ENCODE measurements at places on chromosomes 4 and X.

DNA sequence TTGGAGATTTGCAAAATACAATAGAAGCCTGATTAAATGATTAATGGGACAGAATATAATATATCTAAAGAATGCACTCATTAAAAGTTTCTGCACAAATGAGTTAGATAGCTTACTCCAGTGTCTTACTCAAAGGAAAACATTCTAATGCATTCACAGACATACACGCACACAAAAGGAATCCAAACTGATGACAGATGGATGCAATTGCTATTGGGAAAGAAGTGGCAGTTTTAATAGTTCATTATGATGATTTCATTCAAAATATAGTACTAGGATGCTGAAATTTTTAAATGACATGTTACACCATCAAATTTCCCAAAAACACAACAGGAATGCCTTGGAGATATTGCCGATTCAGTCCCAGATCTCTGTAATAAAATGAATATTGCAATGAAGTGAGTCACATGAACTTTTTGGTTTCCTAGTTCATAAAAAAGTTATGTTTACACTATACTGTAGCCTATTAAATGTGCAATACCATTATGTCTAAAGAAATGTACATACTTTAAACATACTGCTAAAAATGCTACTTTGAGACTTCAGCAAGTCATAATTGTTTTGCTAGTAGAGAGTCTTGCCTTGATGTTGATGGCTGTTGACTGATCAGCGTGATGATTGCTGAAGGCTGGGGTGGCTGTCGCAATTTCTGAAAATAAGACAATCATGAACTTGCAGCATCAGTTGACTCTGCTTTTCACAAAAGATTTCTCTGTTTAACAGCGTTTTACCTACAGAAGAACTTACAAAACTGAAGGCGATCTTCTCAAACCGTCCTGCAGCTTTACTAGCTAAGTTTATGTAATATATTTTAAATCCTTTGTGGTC lies 45.6 kb downstream of the BBS12 start:
- DNase-seq: no peak

GRCh38 chr4:143083756-143084472 lies 100.8 kb upstream of the USP38 start:
- no peak for DNase-seq

- no peak for DNase-seq
Observed at GRCh38 chr4:52248820-52249219, 197.7 kb downstream of the SPATA18 start.

GRCh38 chr4:74656596-74656995 lies 137.7 kb downstream of the BTC start:
- no peak for DNase-seq

GRCh38 chr4:8594097-8595038 lies 1.8 kb downstream of the CPZ start:
- DNase-seq: no peak

DNA sequence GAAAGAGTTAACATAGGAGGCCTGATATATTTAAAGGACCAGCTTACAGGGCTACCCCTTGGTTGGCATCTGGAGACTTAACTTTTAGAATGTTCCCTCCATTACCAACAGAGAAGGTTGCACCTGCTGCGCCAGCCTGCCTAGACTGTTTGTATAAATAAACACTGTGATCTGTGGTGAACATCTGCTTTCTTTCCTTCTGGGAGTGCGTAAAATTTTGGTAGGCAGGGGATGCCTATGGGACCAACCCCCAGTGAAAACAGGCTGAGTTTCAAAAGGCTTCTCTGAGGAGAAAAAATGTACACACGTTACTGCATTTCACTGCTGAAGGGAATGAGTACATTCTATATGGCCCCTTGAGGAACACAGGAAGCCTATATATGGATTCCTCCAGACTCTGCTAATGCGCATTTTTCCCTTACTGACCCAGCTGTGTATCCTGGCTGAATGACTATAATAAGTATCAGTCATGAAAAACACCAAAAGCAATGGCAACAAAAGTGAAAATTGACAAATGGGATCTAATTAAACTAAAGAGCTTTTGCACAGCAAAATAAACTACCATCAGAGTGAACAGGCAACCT lies 13.8 kb downstream of the CENPC start:
- DNase-seq: no peak

DNA sequence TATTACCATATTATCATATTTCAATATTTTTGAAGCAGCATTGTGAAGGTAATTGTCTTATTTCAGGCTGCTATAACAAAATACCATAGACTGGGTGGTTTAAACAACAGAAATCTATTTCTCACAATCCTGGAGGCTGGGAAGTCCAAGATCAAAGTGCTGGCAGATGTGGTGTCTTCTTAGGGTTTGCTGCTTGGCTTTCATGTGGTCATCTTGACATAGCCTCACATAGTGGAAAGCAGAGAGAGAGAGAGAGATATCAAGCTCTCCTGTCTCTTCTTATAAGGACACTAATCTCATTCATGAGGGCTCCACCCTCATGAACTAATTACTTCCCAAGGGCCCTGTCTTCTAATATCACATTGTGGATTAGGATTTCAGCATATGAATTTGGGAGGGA lies 119.7 kb upstream of the NUDT6 start:
- DNase-seq: no peak

DNA sequence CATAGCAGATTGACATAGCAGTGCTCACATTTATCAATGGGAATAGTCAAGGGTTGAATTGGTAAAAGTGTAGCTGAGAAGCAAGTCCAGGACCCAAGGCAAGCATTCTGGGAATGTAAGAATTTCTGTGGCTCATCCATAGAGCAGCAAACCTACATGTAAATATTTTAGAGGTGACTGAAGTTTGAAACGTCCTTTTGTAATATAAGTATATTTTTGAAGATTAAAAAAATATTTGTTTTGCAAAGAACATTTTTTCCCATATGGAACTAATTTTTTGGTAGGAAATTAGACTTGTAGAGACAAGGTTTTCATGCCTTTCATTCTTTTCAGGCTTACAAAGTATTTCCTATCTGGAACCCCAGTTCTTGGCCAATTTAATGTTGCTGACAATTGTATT lies 104.0 kb downstream of the TEX13A start:
- no peak for DNase-seq

Data from omental fat pad (tissue), 4 donors.